ENCODE measurements at places on chromosomes 4 and X. TPM values are rescaled to one million over a fixed set of nuclear protein-coding genes. Genes with fewer than 3 reads are reported as not detected.

DNA sequence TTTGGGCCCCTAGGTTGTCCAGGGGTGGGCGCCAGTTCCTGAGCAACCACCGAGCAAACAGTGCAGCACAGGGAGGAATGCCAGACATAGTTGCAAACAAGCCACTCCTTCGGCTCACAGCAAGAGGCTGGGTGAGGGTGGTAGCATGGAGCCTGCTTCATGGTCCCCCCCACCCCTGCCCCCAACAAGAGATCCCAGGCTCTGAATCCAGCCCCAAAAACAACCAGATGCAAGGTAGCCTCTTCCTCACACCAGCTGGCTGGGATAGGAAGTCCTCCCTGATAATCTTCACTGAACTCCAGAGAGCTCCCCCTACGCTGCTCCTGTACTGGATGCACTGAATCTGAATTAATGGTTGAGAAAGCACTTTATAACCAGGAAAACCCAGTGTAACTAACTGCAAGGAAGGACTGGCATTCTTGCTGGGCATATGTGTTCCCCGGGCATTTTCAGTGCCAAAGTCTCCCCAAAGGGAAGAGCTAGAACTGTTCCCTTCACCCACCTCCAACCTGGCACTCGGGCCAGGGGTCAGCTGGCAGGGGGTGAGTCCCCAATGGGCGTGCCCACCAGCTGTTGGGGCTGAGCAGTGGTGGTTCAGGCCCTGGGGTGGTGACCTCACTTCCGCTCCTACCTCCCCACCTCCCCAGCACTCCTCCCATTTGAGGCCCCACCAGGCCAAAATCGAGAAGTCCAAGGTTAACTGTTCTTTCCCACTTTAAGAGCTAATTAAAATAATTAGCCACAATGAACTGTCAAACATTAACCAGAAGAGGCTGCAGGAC, 1.5 kb downstream of the ELF4 start:
- H3K36me3 ChIP-seq: no peaks in the 10 kb centered on the region
- no peaks in the 10 kb centered on the region for H3K27me3 ChIP-seq
- H3K4me3 ChIP-seq: peak overlapping the region; percentile 67
- peak overlapping the region; percentile 19 for H3K27ac ChIP-seq
- no peak for DNase-seq
- peaks cover 4% of the 10 kb centered on the region for H3K4me1 ChIP-seq

DNA sequence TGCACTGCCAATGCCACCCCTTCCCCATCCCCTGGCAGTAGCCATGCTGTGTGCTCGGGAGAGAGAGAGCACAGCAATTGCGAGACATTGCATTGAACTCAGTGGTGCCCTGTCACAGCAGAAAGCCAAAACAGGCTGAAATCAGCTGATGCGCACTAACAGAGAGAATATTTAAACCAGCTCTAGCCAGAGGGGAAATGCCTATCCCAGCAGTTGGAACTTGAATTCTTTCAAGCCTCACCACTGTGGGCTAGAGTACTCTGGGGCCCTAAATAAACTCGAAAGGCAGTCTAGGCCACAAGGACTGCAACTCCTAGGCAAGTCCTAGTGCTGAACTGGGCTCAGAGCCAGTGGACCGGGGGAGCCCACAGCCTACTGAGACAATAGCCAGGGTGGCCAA, 17.7 kb upstream of the RP2 start:
- no peak for DNase-seq
- no peaks in the 10 kb centered on the region for H3K36me3 ChIP-seq
- H3K4me1 ChIP-seq: no peaks in the 10 kb centered on the region

Gene PABPC4L
- 3.1 TPM for total RNA-seq

- H3K4me1 ChIP-seq: no peaks in the 10 kb centered on the region
- no peak overlapping the region for H3K4me3 ChIP-seq
- no peak for DNase-seq
- H3K27ac ChIP-seq: no peak overlapping the region
- H3K27me3 ChIP-seq: no peaks in the 10 kb centered on the region
These were observed 17.1 kb upstream of the PBDC1 start for GRCh38 chrX:76155786-76156185.

DNA sequence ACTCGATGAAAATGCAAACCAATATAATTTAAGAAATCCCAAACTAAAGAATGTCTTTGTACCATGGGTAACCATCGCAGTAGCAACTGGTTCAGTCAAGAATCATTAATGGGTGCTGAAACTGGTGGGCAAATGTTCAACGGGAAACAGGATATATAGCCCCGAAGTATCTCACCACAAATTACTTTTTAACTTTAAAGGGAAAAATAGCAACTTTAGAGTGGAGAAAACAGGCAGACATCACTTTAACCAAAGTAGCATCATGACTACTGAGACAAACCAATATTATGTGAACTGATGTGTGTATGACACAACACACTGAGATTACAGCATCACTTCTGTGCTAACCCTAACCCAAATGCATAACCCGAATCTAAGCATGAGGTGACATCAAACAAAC, 33.8 kb upstream of the SLAIN2 start:
- no peak overlapping the region for H3K4me3 ChIP-seq
- no peaks in the 10 kb centered on the region for H3K36me3 ChIP-seq
- H3K27ac ChIP-seq: no peak overlapping the region
- no peaks in the 10 kb centered on the region for H3K4me1 ChIP-seq
- DNase-seq: no peak

GRCh38 chrX:105116486-105116885, 104.0 kb downstream of the TEX13A start:
- no peaks in the 10 kb centered on the region for H3K4me1 ChIP-seq
- no peak for DNase-seq
- no peaks in the 10 kb centered on the region for H3K36me3 ChIP-seq
- no peak overlapping the region for H3K27ac ChIP-seq
- no peak overlapping the region for H3K4me3 ChIP-seq
- no peaks in the 10 kb centered on the region for H3K27me3 ChIP-seq

- no peak overlapping the region for H3K4me3 ChIP-seq
- DNase-seq: no peak
- no peaks in the 10 kb centered on the region for H3K27me3 ChIP-seq
- H3K4me1 ChIP-seq: no peaks in the 10 kb centered on the region
- H3K27ac ChIP-seq: no peak overlapping the region
These were observed 47.2 kb downstream of the GYG2 start for GRCh38 chrX:2875798-2876399.

GRCh38 chrX:69031181-69031580, 134.1 kb downstream of the PJA1 start:
- H3K27ac ChIP-seq: no peak overlapping the region
- H3K36me3 ChIP-seq: no peaks in the 10 kb centered on the region
- no peak overlapping the region for H3K4me3 ChIP-seq
- no peaks in the 10 kb centered on the region for H3K27me3 ChIP-seq
- DNase-seq: no peak

Gene DHRSX
- 12.2 TPM for total RNA-seq

DNA sequence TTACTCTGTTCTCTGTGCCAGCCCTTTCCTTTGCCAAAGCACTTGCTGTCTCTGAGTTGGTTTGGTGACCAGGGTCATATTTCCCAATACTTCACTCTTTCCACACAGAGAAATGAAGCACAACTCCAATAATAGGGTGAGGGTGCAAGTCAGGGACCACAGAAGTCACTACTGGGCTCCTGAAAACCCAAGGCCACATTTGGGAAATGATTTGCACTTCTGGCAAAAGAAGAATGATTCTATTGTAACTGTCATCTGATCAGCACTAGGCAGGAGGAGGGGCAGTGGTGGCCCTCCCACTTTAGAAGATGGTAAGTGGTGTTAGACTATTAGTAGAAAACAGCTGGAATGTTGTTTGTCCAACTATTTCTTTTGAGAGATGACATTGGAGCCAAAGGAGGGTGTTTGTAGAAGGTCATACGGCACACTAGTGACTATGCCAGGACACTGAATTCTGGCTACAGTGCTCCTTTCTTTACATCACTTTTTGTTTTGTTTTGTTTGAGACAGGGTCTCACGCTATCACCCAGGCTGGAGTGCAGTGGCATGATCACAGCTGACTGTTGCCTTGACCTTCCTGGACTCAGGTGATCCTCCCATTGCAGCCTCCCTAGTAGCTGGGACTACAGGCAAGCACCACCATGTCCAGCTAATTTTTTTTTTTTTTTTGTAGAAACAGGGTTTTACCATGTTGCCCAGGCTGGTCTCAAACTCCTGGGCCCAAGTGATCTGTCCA, 10.8 kb upstream of the HADH start:
- H3K27me3 ChIP-seq: no peaks in the 10 kb centered on the region
- DNase-seq: no peak
- H3K36me3 ChIP-seq: no peaks in the 10 kb centered on the region
- H3K4me3 ChIP-seq: no peak overlapping the region

DNA sequence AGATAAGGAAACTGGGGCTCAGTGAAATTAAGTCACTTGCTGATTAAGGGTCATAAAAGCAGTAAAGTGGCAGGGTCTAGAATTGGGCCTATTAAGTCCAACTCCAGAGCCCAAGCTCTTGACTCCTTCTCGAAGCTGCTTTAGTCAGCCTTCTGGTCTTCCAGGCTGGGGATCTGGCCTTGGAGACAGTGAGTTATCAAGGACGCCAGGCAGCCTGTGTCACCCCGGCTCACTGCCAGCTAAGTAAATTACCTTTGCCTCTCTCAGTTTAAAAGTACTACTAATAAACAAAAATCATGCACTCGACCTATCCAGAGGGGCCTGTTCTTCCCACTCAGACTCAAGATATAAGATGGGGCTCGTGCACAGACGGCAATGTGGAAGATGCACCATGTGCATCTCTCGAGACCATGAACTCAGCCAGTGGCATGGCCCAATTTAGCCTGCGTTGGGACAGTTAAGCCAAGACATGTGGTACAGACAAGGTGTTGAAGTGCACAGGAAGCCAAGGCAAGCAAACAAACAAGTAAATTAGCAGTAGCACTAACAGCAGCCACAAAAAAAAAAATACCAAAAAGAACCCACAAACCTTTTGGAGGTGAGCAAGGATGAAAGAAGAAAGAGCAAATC, 62.0 kb upstream of the MAP3K15 start:
- DNase-seq: no peak
- H3K36me3 ChIP-seq: peaks cover 11% of the 10 kb centered on the region
- no peak overlapping the region for H3K27ac ChIP-seq
- H3K4me1 ChIP-seq: no peaks in the 10 kb centered on the region
- no peaks in the 10 kb centered on the region for H3K27me3 ChIP-seq

GRCh38 chr4:41192136-41192535, 22.2 kb downstream of the APBB2 start:
- no peaks in the 10 kb centered on the region for H3K36me3 ChIP-seq
- H3K27me3 ChIP-seq: no peaks in the 10 kb centered on the region
- H3K4me3 ChIP-seq: no peak overlapping the region

DNA sequence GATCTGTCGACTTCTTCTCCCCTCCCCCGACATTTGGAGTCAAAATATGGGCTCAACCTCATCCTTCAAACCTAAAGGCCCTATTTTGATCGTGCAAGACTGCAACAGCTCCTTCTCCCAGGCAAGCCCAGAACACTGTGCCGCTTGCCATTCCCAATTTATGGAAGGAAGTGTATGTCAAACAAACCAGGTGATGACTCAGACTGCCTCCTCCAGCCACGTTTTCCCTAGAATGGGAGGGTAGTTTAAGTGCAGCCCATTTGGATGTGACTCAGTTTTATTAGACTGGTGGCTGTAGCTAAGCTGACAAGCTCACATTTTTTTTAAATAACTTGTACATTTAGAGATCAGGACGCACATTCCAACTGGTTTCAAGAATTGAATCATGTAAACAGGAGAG, 570.4 kb upstream of the DIPK2B start:
- H3K36me3 ChIP-seq: no peaks in the 10 kb centered on the region
- DNase-seq: no peak
- peak overlapping the region; percentile 76 for H3K27ac ChIP-seq
- peaks cover 8% of the 10 kb centered on the region for H3K4me1 ChIP-seq
- peak overlapping the region; percentile 21 for H3K4me3 ChIP-seq
- no peaks in the 10 kb centered on the region for H3K27me3 ChIP-seq

Gene PLS3
- 45.0 TPM for total RNA-seq

Gene HAND2
- 1.4 TPM for total RNA-seq

- peaks cover 7% of the 10 kb centered on the region for H3K4me1 ChIP-seq
- no peaks in the 10 kb centered on the region for H3K36me3 ChIP-seq
- H3K27me3 ChIP-seq: peaks cover 11% of the 10 kb centered on the region
- H3K27ac ChIP-seq: no peak overlapping the region
- no peak for DNase-seq
These were observed 485 bp downstream of the AADAT start for GRCh38 chr4:170089274-170089667.

DNA sequence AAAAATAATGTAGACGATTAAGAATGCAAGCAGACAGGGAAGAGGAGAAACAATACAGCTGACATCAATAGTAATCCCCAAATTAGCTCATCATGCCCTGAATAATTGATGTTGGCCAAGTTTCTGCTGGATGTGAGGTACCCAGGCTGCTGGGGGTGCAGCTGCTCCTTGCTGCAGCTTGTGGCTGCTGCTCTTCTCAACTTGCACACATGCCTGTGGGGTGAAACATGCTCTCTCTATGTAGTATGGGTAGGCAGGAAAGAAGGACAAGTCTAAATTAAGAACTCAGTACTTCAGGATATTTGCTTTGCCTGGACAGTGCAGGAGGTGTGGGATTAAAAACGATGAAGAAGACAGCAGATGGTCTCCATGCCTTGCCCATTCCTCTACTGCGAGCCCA, 16.7 kb downstream of the EDA2R start:
- no peak overlapping the region for H3K4me3 ChIP-seq
- no peak overlapping the region for H3K27ac ChIP-seq
- no peaks in the 10 kb centered on the region for H3K27me3 ChIP-seq
- DNase-seq: no peak
- H3K4me1 ChIP-seq: no peaks in the 10 kb centered on the region

- H3K36me3 ChIP-seq: no peaks in the 10 kb centered on the region
- H3K27me3 ChIP-seq: peaks cover 75% of the 10 kb centered on the region
- H3K4me1 ChIP-seq: peaks cover 22% of the 10 kb centered on the region
- H3K27ac ChIP-seq: no peak overlapping the region
These were observed 2.1 kb downstream of the SHISA3 start for GRCh38 chr4:42399393-42399792.

Gene TRO
- total RNA-seq: 17.3 TPM

Gene FRMPD4
- total RNA-seq: 0.05 TPM

Gene STK32B
- 2.9 TPM for total RNA-seq

DNA sequence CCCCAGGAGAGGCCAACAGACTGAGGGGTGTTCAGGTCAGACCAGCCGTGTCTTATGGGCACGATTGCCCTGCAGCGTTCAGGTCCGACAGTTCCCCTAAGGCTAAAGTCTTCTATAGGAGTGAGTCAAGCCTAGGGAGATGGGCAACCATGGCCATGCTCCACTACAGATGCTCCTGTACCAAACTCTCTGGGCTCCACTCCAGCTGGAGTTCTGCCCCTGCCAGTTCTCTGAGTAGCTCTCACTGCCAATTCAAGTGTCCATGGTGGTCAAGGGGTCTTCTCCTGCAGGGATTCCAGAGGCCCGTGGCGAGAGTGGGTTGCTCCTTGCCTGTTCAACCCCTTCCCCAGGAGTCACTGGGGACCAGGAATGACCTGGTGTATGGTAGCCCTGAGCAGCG, 38.2 kb downstream of the BEX3 start:
- no peaks in the 10 kb centered on the region for H3K27me3 ChIP-seq
- H3K36me3 ChIP-seq: no peaks in the 10 kb centered on the region
- no peak overlapping the region for H3K27ac ChIP-seq
- no peak overlapping the region for H3K4me3 ChIP-seq
- no peak for DNase-seq

GRCh38 chr4:126182336-126182735, 867.6 kb downstream of the FAT4 start:
- no peaks in the 10 kb centered on the region for H3K4me1 ChIP-seq
- no peaks in the 10 kb centered on the region for H3K36me3 ChIP-seq
- H3K27me3 ChIP-seq: no peaks in the 10 kb centered on the region
- DNase-seq: no peak

GRCh38 chr4:143282211-143282707, 54.4 kb upstream of the GAB1 start:
- H3K27ac ChIP-seq: no peak overlapping the region
- H3K36me3 ChIP-seq: no peaks in the 10 kb centered on the region
- no peaks in the 10 kb centered on the region for H3K27me3 ChIP-seq
- no peak for DNase-seq

Measured in thymus (tissue), 14 donors.